ENCODE measurements at places on chromosomes 3 and 15.

DNA sequence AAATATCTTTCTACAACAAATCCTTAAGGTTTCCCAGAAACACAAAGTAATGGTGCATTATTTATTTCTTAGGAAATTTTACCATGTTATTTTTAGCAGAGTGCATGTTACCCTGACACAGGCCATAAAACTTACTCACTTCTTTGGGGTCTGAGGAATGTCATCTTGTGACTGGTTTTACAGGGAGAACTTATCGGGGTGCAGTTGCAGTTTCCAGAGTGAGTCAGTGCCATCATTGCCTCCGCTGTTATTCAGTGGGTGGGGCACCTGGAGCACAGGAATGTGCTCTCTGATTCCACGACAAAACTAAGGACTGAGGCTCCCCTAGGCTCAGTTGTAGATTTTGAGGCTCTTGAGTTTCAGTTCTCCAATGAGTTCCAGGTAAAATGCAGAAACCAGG lies 11.1 kb upstream of the GREM1 start:
- DNase-seq: no peak

- no peak for DNase-seq
These were observed 145.9 kb downstream of the IGF1R start for GRCh38 chr15:98794211-98794610.

GRCh38 chr3:60839246-60839645 lies 412.0 kb downstream of the FHIT start:
- DNase-seq: no peak

DNA sequence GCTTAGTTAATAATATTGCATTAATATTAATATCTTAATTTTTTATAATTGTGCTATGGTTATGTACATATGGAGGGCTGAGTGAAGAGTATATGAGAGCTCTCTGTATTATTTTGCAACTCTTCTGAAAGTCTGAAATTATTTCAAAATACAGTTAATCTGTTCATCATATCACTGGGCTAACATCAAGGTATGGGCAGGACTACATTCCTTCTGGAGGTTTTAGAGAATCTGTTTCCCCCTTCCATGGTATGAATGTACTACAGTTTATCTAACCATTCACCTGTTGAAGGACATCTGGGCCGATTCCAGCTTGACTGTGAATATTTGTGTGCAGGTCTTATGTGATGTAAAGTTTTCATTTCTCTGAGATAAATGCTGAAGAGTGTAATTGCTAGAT lies 5.1 kb downstream of the IL20RB start:
- no peak for DNase-seq

DNA sequence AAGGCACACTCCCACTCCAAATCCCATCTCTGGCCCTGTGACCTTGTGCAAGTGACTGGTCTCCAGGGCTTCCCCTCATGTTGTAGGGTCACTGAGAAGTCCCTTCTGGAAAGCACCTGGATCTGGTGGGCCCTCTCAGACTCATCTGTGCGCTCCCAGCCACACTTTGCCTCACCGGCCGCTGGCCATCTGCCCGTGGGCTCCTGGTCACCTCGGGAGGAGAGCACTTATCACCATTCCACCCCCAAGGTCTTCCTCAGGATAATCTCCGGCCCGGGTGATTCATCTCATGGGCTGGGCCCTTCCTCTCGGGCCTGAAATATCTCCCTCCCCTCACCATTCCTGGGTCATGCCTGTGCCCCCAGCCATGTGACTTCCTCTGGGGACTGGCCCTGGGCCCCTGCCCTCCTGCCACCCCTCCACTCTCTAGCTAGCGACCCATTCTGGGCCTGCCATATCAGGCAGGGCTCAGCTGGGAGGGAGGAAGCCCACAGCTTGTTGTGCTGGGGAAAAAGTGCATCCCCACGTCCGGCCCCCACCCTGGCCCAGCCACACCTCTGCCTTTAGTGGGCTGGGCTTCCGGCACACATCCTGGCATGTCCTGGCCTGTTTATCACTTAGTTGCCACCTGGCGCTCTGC lies 10.6 kb upstream of the WNT7A start:
- DNase-seq: no peak

GRCh38 chr3:169082634-169083033 lies 580.9 kb downstream of the MECOM start:
- DNase-seq: no peak
